ENCODE measurements at places on chromosomes 2 and 18.

GRCh38 chr2:174072069-174072468 is 106.9 kb upstream of the SP3 start:
- no peak for DNase-seq

DNA sequence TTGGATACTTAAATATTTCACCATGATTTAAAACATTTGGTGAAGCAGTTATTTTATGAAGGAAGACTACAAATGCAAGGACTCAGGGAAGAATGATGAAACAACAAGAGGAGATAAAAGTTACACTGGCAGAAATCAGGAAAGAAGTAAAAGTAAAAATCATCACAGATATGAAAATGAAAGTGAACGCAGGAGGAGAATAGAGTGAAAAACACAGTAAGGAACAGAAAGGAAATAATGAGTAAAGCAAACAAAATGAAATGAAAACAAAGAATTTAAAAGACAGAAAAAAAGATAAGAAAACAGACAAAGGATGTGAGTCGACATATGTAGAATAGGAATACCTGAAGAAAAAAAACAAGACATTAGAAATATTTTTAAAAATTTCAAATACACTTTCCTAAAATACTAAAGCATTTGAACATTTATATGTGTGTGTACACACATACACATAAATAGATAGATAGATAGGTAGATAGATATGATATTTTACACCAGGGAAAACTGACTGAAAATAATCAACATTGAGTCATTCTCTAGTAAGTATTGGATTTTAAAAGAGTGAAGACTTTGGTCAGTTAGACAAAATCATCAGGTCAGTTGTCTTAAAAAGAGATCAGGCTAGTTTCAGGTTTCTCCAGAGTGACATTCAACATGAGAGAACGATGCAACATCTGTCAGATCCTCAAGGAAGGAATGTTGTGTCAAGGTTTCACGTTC is 12.1 kb upstream of the KDSR start:
- no peak for DNase-seq

- no peak for DNase-seq
Observed at GRCh38 chr18:62001396-62001795, 108.6 kb upstream of the RNF152 start.

GRCh38 chr2:217412721-217413120 is 552.9 kb upstream of the TNP1 start:
- DNase-seq, result no peak

DNA sequence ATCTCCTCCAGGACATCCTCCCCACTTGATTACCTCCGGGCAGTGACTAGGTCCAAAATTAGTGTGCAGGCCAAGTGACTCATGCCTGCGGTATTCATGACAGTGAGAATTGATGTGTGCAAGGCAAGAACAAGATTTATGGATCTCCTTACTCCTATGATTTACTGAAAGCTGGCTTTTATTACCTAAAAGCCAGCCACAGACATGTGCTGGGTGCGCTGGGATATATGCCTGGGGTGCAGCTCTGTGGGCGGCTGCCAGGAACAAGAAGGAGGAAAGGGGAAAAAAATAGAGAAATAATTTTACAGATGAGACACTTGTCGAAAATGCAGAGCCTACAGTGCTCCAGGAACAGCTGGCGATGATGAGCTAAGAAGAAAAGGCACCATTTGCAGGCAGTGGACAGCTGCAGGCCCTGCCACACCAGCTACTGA is 359.3 kb downstream of the CMPK2 start:
- no peak for DNase-seq

- no peak for DNase-seq
Observed at GRCh38 chr2:206993964-206994363, 54.6 kb downstream of the CPO start.

GRCh38 chr2:199201539-199201938 is 256.2 kb downstream of the SATB2 start:
- DNase-seq, result no peak

- no peak for DNase-seq
Observed at GRCh38 chr18:63972002-63972376, 2.1 kb downstream of the SERPINB8 start.

DNA sequence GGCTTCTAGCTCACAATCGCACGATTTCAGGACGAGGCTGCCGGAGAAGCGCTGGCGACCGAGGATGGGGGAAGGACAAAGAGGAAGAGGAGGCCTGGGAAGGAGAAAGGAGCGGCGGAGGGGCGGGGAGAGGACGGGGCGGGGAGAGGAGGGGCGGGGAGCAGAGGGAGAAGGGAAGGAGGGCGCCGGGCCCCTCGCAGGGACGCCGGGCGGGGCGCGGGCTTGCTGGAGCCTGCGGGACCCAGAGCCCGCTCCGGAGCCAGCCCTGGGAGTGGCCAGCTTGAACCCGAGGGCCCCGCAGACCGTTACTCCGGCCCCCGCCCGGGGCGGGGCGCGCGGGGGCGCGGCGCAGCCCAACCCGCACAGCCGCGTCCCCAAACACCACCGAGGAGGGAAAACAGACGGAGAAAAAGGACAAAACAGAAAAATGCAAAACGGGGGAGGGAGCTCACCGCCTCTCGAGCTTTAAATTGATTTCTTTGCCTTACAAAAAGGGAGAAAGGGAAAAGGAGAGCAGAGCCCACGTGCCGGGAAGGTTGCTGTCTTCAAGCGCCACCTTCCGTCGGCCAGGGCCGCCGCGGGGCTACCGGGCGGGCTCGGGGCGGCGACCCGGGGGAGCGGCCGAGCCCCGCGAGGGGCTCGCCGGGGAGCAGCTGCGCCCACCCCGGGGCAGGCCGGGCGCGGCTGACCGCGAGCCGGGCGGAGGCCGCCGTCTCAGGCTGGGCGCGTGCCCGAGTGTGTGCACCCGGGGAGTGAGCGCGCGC is 781 bp upstream of the SOX11 start:
- no peak for DNase-seq

GRCh38 chr18:55185391-55185790 is 226.1 kb upstream of the CCDC68 start:
- DNase-seq, result no peak

DNA sequence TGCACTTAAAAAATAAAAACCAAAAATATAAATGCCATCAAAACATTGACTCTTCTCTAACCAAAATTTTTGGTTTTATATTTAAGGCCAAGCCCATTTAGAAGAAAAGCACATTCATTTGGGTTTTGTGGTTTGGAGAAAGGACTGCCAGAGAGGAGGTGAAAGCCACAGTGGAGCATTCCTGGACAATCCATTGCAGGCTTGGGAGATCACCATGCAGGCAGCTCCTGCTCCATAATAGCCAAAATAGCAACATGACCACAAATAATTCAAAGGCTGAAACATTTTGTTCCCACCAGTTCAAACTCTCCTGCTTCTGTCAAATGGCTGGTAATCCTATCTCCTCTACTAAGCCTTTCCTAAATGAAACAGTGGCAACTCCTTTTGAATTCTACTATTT is 73.5 kb downstream of the GALNT3 start:
- DNase-seq, result no peak

DNA sequence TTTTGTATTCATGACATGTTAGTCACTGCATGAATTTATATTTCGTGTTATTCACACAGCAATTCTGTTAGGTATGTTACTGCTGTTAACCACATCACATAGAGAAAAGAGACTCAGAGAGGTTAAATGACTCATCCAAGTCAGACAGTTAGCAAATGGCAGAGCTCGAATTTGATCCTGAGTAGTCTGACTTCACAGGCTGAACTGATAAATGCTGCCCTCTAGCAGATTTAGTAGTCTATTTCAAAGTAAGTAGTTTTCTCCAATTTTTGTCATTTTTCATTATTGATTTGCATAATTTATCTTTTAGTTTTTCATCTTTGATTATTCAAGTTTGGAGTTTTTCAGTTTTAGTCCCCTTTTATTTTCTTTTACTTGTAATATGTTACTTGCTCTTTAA is 58.3 kb downstream of the WDR7 start:
- DNase-seq, result no peak

DNA sequence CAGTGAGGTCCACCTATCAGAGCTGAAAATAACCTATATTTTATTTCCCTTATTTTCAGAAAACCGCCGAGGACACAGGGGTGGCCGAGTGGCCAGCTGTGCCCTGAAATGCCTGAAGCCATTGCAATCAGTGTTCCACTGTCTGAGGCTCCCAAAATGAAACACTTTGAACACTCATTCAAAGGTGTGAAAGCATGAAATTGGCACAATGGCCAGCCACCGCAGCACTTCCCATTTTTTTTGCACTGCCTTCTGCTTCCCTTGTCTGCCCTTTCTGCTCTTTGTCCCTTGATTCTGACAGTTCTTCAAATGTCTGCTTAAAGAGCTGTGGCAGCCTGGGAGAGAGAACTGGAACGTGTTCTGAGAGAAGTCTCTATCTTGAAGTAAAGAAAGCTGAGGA is 1127.5 kb upstream of the CELF4 start:
- no peak for DNase-seq

- DNase-seq, result no peak
Observed at GRCh38 chr2:17648581-17648980, 105.0 kb downstream of the SMC6 start.

DNA sequence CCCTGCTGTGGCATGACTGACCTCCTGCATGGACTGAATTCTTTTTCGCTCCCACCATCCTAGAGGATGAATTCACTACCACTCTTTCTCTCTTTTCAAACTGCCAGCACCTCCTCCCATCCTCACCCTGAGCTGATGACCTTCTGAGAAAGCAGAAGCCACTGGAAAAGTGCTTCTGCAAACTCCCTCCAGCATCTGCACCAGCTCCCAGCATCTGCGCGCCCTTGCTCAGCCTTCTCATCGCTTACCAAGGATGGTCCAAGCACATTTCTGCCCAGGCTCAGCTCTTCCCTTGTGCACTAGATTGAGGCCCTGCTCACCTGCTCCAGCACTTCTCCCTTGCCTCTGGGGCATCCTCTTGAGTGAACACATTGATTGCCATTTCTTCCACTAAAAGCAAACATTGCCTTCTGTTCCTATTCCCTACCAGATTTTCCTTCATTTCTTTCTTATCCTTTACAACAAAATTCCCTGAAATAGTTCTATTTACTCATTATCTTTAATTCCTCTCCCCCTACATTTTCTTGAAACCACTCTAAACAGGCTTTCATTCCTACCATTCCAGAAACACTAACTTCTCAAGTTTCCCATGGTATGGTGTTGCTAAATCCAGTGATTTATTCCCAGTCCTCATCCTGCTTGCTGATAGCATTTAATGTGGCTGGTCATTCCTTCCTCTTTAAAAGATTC is 42.7 kb upstream of the IL1RL1 start:
- no peak for DNase-seq

- DNase-seq, result no peak
Observed at GRCh38 chr2:26314243-26314642, 31.7 kb upstream of the SELENOI start.

GRCh38 chr2:100423631-100424030 is 6.2 kb upstream of the CHST10 start:
- DNase-seq, result no peak

GRCh38 chr2:176504440-176504839 is 235.2 kb downstream of the MTX2 start:
- DNase-seq, result no peak

DNA sequence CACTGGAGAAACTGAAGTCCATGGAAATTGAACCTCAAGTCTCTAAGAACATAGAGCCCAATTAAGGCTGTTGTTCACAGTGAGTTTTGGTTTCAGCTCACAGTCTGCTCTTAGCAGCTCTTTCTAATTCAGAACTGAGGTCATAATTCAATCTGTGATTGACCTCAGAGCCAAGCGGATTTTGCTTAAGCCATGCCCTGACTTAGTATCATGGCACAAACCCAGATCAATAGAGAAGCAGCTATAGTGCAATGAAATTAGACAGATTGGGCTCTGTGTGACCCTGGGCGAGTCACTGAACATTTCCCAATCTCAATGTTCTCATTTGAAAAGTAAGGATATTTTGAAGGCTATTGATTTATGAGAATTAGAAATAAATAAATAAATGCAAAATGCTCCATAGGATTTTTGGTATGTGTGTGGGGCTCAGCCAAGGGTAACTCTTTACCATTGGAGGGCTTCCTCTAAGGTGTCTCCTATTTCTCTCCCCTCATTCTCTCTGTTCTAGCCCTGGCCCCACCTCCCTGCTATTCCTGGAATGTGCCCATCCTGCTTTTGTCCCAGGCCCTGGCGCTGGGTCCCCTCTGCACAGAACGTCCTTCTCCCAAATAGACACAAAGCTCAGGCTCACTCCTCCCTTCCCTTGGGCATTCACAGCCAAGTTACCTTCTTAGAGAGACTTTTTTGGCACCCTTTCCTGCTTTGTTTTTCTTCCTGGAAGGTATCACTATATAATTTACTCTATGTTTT is 239.6 kb downstream of the LPIN1 start:
- DNase-seq, result no peak

GRCh38 chr2:218086478-218086877 is 17.4 kb downstream of the RUFY4 start:
- no peak for DNase-seq

DNA sequence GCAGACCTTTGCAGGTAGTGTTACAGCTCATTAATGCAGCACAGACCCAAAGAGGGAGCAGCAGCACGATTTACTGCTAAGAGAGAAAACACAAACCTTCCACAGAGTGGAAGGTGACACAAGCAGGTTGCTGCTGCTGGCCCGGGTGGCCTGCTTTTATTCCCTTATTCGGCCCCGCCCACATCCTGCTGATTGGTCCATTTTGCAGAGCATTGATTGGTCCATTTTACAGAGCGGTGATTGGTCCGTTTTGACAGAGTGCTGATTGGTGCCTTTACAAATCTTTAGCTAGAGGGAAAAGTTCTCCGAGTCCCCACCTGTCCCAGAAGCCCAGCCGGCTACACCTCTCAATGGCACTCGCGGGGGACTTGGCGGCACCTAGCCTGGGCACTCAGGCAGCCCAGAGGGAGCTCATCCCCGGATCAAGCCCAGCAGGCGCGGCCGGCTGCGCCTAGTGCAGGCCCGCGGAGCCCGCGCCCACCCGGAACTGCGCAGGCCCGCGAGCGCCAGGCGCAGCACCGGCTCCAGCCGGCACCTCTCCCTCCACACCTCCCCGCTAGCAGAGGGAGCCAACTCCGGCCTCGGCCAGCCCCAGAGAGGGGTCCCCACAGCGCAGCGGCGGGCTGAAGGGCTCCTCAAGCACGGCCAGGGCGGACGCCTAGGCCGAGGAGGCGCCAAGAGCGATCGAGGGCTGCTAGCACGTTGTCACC is 825.6 kb upstream of the HS6ST1 start:
- DNase-seq, result no peak

- no peak for DNase-seq
Observed at GRCh38 chr2:112073875-112074274, 18.8 kb downstream of the TMEM87B start.

DNA sequence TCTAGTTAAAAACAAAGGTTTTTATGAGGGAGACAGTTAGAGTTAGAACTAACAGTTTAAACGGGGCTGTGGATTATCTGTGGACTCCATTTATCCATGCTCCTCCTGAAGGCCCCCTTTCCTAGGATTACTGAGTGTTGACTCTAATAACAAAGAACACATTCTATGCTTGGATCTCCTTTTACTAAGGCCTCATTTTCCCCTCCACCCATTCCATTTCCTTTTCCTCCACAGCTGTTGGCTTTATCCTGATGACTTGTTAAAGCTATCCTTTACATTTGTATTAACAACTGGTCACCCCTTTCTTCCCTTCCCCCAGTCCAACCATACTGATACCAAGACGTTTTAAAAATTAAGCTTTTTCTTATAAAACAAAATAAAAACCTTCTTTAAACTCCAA is 220.6 kb downstream of the SRBD1 start:
- DNase-seq, result no peak
